ENCODE measurements at places on chromosomes 5 and 9.

DNA sequence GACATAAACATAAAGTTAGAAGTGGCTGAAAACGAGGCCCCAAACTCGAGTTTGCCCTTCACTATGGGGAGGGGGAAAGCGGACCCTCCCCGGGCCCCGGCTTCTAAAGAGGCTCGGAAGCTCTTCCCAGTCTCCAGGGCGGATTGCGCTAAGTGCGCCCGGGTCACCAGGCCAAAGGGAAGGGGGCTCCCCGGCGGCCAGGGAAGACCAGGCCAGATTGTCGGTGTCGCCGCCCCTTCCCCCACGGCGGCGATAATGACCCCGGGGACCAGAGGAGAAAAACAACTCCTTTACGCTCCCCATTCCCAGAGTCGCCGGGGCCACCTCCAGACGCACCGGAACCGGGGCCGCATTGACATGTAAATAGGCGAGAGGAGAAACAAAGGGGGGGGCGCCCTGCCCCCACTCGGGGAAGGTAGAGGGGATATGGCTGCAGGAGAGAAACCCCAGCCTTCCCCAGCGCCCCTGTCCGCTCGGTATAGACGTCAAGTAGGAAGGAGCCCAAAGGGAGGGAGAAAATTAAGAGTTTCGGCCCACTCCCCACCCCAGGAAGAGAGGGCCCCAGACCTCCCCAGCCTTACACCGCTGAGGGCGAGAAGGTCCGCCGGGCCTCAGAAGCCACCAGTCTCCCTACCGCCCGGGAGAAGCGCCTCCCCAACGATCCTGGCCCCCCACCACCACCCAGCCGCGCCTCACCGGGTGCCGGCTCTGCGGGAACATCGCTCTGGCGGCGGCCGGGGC is 1.7 kb downstream of the TLE1 start:
- no peak for DNase-seq

DNA sequence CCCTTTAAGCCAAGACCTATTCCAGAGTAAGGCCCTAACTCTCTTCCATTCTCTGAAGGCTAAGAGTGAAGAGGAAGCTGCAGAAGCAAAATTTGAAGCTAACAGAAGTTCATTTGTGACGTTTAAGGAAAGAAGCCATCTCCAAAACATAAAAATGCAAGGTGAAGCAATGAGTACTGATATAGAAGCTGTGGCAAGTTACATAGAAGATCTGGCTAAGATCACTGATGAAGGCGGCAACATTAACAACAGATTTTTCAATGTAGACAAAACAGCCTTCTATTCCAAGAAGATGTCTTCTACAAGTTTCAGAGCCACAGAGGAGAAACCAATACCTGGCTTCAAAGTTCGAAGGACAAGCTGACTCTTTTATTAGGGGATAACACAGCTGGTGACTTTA is 1143.4 kb downstream of the CDH12 start:
- no peak for DNase-seq

DNA sequence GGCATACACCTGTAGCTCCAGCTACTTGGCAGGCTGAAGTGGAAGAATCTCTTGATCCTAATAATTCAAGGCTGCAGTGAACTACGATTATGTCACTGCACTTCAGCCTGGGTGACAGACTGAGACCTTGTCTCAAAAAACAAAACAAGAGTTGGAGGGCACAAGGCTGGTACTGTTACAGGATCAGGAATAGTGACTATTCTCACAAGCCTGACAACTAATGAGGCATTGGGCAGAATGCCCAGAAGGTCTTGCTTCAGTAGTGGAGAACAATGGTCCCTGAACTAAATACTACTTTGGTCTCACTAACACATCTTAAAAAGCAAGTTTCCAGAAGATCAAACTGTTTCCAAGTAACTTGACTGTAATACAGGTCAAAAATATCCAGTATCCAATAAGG is 182.9 kb upstream of the RFX3 start:
- DNase-seq, result peak; percentile 29

- peak; percentile 29 for DNase-seq
Observed at GRCh38 chr9:136576269-136576626, 30.4 kb upstream of the NOTCH1 start.

DNA sequence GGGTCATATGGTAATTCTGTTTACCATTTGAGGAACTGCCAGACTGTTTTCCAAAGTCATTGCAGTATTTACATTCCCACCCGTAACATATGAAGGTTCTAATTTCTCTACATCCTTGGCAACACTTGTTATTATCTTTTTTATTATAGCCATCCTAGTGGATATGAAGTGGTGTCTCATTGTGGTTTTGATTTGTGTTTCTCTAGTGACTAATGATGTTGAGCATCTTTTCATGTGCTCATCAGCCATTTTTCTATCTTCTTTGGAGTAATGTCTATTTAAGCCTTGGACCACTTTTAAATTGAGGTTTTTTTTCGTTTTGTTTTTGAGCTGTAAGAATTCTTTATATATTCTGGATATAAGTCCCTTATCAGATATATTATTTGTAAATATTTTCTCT is 132.8 kb upstream of the RUSC2 start:
- no peak for DNase-seq

DNA sequence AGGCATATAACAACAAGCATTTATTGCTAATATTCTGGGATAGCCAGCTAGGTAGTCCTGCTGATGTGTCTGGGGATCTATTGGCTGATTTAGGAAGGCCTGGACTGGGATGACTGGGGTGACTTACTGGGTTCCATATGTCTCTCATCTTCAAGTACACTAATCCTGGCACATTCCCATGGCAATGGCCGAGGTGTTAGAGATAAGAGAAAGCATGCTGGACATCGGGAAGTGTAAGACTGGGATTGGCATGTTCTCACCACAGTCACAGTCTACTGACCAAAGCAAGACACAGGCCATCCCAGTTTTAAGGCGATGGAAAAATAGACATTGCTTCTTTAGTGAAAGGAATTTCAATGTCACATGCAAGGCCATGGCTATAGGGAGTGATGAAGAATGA is 29.7 kb downstream of the F2R start:
- DNase-seq, result no peak

All from NCI-H1694 (cell line).